ENCODE measurements at places on chromosomes 16 and 17.
A peak's percentile ranks its signal among the peaks of the same experiment; 100 is the strongest.

GRCh38 chr16:50640391-50640790 lies 40.7 kb downstream of the SNX20 start:
- DNase-seq = no peak

GRCh38 chr17:67487506-67487905 lies 110.4 kb downstream of the PITPNC1 start:
- DNase-seq = no peak

DNA sequence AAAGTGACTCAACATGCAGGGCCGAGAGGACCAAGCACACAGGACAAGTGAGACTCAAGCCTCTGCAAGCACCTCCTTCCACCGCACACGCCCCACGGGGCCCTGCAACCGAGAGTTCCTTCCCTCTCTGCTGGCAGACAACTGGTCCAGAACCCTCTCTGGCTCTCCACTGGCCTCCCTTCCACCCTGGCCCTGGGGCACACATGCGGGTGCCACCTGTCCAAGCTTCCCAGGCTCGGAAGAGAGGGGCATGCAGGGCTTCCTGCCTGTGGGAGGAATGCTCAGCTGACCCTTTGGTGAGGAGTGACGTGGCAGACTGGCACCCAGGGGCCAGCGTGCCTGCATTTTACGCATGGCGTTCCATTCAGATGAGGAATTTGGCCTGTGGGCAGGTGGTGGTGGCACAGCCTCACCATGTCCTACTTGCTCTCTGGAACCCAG lies 59.8 kb downstream of the PIPOX start:
- no peak for DNase-seq

- DNase-seq = peak; percentile 90
These were observed 20.4 kb upstream of the BEAN1 start for GRCh38 chr16:66406534-66407221.

GRCh38 chr16:65323655-65324237 lies 201.9 kb upstream of the CDH11 start:
- DNase-seq = no peak

- DNase-seq = no peak
These were observed 25.5 kb downstream of the NSMCE1 start for GRCh38 chr16:27242868-27243590.

DNA sequence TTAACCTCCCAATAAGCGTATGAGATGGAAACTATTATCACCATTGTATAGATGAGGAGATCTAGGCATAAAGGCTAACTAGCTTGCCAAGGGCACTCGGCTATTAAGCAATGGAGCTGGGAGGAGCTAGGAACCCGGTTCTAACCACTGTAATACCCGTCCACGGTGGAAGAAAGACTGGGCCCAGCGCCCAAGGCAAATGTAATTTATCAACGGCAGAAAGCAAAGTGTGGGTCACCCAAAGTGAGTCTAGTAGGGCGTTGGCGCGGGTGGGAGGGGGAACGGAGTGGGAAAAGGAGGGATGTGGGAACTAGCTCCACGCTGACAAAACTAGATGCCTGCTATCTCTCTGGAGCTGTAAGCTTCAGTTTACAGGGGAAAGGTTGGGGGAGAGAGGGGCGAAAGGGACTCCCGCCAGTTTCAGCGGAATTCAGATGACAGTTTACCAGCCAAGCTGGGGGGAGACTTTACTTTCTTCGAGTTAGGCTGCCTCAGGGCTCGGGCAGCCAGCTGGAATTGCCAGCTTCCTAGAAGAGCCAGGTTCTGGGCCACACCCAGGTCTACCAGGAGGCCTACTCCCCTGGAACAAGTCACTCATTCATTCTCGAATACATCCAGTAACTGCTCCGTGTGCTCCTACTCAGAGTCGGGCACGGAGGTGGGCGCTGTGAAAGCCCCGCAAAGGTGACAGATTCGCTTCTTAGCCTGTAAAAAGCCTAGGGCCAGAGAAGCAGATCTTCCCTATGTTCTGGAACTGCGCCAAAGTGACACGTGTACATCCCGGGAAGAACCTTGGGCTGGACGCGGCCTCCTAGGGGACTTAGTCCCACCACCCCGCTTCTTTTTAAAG lies 837 bp downstream of the LRRC59 start:
- no peak for DNase-seq

- DNase-seq = no peak
These were observed 12.9 kb downstream of the GAN start for GRCh38 chr16:81327447-81328196.

GRCh38 chr16:30437511-30438046 lies 7.7 kb upstream of the DCTPP1 start:
- DNase-seq = no peak

- no peak for DNase-seq
These were observed 25.1 kb upstream of the SLC47A1 start for GRCh38 chr17:19508577-19508867.

DNA sequence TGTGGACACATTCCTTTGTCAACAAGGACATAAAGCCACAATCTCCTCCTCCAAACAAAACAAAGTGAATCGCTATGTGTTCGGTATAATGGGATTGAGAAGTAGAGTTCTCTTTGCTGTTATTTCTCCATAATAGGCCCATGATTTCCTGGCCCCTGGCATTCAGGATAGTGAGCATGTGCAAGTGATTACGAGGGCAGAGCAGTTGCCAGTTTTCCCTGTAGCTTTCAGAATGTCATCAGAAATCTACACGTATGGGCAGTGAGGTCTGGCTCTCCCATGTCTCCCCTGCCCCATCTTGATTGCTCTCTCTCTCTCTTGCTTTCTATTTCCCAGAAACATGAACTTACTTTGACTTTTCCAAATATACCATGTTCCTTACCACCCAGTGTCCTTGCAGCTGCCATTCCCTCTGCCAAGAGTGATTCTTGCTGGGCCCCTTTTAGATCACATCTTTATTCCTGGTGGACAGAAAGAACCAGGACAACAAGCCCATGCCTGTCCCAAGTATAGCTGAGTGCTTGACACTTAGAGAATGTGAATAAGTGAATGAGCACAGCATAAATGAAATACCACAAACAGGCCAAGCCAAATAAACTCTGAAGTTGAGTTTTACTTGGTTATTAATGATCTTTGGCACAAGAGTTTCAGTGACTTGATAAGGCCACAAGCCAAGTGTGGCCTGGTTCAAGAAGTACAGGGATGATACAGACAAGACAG lies 273.1 kb downstream of the CDH13 start:
- no peak for DNase-seq

GRCh38 chr17:76408037-76408849 lies 23.8 kb downstream of the SPHK1 start:
- peak; percentile 78 for DNase-seq

DNA sequence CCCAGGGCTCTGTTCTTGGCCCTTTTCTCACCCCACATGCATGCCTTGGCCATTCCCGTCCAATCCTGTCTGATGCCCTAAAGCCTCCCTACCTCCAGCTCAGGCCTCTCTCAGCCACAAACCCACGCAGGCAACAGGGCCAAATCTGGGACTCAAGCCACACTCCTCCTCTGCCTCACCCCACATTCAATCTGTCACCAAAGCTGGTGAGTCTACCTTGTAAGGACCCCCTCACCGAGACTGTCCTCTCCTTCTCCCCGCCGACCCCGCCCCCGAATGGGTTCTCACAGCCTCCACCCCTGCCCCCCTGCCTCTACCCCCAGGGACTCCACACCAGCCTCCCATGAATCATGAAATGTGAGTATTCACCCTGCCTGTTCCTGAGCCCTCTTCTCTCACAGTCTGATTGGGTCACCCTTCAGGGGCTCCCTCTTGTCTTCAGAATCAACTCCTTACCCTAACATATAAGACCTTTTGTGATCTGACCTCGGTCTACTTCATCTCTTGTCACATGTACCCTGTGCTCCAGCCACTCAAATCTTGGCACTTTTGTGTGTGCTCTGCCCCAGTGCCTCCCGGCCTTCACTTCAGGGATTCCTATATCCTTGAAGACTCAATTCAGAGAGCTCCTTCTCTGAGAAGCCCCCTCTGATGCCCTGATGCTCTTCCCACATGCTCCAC lies 10.7 kb downstream of the EPOP start:
- DNase-seq = no peak

DNA sequence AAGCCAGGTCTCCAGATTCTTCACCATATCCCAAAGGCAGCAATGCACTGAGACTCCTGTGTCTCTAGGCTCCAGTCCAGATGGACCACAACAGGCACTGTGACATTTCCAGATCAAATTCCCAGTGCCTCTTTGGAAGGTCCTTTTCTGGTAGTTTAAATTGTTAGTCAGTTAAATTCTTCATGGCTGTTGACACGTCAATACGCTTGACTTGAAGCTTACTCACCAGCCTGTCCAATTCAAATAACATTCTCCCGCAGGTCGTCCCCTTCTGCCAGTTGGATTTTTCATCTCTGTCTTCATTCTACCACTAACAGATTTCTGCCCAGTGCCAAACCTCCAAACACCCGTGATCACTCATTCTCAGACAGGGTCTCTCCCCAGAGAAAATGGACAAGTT lies 86.7 kb downstream of the SHISA9 start:
- no peak for DNase-seq

GRCh38 chr17:35073991-35074627 lies 10.6 kb upstream of the RFFL start:
- no peak for DNase-seq

DNA sequence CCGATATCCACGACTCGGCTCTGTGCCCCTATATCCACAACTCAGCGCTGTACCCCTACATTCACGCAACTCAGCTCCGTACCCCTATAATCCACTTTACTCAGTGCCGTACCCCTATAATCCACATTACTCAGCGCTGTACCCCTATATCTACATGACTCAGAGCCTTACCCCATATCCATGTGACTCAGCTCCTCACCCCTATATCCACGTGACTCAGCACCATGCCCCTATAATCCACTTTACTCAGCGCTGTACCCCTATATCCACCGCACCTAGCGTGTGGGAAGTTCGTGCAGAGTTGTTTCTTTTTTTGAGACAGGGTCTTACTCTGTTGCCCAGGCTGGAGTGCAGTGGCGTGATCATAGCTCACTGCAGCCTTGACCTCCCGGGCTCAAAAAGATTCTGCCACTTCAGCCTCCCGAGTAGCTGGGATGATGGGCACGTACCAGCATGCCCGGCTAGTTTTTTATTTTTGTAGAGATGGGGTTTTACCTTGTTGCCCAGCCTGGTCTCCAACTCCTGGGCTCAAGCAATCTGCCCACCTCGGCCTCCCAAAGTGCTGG lies 17.4 kb downstream of the CYB5D2 start:
- no peak for DNase-seq

GRCh38 chr16:83973581-83974385 lies 5.7 kb downstream of the NECAB2 start:
- no peak for DNase-seq

DNA sequence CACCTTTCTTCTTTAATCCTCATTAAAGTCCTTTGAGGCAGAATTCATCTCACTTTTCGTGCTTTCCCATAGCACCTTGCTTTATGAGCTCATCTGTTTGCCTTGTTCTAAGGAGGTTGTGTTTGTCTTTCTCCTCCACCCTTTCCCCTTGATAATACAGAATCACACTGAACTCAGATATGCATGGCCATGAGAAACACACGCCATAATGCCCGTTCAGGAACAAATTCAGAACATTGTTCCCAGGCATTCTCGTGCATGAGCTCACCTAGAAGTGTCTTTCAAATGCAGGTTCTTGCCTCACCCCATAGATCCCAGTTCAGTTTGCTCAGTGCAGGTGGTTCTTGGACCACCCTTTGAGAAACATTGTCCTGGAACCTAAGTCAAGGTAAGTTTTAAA lies 71.1 kb downstream of the TMEM114 start:
- no peak for DNase-seq

- DNase-seq = no peak
These were observed 349.3 kb downstream of the WWOX start for GRCh38 chr16:78448658-78449271.
